ENCODE measurements at places on chromosomes 7 and 10.

GRCh38 chr7:2019711-2020511 lies 212.8 kb downstream of the MAD1L1 start:
- peak; percentile 92 for DNase-seq

DNA sequence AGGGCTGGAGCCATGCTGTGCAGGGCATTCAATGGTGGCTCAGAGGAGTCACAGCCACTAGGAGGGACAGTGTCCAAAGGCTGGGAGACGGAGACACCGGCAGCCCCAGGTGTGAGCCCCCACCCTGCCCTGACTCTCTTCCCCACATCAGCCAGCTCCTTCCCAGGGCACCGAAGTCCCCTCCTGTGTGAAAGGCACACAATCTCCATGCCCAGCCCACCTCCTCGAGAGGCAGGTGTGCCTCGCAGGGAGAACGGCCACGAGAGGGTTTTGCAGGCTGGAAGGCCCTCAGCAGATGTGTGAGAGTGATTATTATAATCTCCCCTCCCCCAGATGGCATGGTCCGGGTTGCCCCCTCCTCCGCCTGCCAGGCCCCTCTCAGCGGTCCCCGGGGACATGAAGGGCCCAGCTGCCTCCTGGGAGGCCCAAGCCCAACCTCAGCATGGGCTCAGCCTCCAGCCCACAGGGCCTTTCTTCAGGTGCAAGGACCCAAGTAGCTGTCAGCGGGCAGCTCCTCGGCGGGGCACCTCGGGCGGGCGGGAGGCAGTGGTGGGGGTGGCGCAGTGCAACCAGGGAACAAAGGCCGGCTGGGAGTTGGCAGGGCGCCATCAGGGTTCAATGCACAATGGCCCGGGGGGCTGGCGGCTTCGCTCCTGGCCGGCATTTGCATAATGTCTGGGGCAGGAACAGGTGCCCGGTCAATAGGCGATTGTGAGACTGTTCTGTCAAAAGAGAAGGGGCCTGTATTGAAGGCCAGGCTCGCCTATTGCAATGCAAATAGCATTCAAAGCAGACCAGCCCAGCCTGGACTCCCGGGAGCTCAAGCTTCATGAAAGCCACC lies 155.3 kb upstream of the ZMIZ1 start:
- no peak for DNase-seq

DNA sequence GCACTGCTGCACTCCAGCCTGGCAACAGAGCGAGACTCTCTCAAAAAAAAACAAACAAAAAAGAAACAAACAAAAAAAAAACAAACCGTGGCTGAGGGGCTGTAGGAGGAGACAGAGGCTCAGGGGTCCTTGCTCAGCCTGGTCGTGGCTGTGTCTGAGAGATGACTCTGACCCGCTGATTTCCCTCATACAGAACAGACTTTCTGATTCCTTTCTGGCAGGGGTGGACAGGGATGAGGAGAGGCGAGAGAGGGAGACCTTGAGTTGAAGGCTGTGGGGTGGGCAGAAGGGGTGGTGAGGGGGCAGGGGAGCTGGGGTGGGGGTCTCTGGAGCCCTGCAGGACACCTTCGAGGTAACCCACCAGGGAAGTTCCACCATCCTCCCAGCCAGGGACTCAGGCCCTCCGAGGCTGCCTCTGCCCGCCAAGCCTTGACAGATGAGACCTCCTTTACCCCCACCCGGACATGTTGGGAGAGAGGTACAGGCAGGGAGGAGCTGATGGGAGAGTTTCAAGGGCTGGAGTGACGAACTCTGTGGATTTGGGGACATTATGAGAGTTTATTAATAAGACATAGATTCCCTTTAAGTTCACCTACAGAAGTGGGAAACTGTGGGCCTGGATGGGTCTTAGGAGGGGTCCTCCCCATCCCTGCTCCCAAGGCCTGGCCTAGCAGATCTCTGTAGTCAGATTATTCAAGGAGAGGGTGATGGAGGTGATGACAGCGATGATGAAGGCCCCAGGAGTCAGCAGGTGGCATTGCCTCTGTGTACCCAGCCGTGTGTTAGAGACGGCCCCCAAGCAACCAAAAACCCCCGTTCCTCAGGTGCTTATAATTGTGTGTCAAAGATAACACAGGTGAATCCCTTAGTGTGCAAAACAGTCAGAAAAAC lies 2.0 kb downstream of the MUC12 start:
- no peak for DNase-seq

- peak; percentile 80 for DNase-seq
These were observed 23.4 kb downstream of the FAM107B start for GRCh38 chr10:14751014-14751896.

- no peak for DNase-seq
These were observed 133.1 kb downstream of the BBS9 start for GRCh38 chr7:33262476-33262875.

- no peak for DNase-seq
These were observed 285.9 kb downstream of the CELF2 start for GRCh38 chr10:11303361-11304170.

DNA sequence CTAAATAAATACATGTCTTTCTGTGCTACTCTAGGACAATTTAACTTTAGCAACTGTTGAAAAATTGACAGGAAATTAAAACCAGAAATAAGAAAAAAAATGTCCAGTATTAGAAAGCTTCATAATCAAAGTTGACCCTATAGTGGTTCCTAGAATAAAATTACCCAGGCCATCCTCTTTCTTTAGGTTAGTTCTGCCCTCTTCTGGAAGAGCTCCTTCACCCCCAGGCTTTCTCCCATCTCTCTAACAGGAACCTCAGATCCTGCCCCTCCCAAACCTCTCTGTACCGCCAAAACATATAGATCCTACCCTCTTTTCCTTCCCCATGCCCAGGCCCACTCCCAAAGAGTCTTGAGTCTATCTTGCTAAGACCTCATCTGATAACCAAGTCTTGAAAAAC lies 159.4 kb upstream of the CDK1 start:
- DNase-seq: no peak

- DNase-seq: no peak
These were observed 102.4 kb downstream of the USP6NL start for GRCh38 chr10:11509036-11509435.

GRCh38 chr10:72029414-72029813 lies 58.9 kb downstream of the SPOCK2 start:
- DNase-seq: no peak

DNA sequence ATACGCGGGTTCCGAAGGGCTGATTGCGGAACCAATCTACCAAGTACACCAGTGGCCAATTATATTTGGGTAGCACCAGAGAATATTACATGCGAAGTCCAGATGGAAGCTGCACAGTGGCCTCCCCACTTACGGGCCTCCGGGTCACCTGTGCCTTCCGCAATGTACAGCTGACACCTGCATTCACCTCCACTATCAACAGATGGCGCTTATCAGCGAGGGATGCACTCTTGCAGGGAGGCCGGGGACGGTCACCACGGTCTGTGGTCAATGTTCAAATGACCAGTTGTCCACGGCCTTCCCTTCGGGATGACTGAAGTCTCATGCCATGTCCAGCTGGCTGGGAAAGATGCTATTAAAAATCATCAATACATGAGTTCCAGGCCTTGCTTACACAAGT lies 47.6 kb downstream of the SLIT1 start:
- DNase-seq: no peak

DNA sequence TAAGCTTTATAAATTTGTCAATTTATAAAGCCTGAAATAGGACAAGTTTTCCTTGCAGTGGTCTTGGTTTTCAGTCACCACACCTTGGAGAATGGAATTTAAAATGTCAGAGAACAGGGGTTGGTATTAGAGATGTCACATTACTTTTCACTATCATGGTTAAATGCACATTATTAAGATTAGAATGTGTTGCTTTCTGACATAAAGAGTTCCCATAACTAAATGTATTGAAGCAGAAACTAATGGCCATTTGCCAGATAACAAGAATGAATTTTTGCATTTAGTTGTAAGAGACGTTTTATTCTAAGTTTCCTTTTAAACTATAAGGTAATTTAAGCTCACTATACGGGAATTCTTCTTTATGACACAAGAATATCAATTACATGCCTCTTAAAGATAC lies 172.3 kb downstream of the ARL4A start:
- no peak for DNase-seq

- no peak for DNase-seq
These were observed 40.2 kb downstream of the ANTXRL start for GRCh38 chr10:46326971-46327370.

DNA sequence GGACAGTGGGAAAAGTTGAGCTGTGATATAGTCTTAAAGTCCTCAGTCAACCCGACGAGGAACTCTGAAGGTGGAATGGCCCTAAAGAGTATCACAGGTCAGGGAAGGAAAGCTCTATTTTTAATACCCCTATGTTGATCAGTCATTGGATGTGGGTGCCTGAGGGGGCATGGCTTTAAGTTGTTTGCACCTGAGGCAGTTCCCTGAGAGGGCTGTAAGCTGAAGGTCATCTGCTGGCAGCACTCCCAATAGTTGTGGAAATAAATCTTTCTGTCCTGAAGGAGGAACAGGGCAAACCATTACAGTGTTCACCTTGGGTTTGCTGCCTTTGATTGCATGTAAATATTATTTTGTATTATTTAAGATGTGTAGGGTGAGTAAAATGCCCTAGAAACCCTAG lies 17.8 kb upstream of the C1GALT1 start:
- DNase-seq: no peak

- DNase-seq: no peak
These were observed 517.8 kb downstream of the GRID1 start for GRCh38 chr10:85848756-85849155.

DNA sequence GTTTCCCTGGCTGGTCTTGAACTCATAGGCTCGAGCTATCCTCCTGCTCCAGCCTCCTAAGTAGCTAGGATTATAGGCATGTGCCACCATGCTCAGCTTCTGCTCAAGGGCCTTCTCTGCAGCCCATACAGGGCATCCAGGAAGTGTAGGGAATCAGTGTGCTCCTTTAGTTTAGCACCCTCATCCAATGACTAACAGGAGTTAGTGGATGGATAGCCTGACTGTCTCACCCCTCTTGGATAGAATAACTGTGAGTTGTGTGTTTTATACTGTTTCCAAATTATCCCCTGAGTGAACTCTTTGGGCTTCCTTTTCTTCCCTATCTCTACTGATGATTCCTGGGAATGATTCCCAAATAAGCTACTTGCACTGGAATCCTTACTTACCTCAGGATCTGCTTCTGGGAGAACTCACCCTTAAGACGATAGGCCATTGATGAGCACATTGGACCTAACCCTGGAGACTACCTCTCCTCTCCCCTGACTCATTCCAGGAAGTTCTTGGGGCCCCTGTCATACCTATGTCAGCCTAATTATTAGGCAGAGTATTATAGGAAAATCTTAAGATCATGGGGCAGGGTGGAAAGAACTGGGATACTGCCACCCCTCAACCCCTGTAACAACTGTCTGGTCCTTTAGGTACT lies 18.5 kb downstream of the STRIP2 start:
- DNase-seq: no peak

GRCh38 chr7:134931487-134931886 lies 54.8 kb upstream of the AGBL3 start:
- no peak for DNase-seq

GRCh38 chr7:945556-946255 lies 8.8 kb downstream of the ADAP1 start:
- DNase-seq: no peak

DNA sequence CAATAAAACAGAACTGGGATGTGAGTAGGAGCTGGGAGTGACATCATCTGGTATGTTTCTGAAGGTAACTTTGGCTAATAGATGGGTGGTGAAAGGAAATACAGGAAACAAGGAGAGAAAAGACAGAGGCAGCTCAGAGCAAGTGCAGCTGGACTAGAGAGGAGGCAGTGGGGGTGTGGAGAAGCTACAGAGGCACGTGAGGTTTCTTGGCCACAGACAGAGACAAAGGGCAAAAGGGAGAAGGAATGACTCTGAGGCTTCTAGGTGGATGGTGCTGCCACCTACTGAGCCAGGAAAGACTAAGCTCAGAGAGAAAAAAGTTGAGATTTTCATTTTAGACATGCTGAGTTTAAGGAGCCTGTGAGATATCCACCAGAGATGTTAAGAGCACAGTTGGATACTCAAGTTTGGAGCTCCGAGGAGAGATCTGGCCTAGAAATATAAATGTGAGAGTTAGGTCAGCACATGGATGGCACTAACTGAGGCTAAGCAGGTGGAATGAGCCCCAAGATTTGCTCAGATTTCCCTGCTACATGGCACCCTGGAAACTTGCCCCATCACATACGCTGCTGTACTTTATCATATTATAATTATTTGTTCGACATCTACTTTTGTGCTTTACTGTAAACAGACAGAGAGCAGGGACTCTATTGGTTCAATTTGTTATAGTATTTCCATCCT lies 293.0 kb upstream of the IMMP2L start:
- DNase-seq: no peak

GRCh38 chr10:6124666-6125065 lies 35.8 kb downstream of the RBM17 start:
- DNase-seq: no peak

DNA sequence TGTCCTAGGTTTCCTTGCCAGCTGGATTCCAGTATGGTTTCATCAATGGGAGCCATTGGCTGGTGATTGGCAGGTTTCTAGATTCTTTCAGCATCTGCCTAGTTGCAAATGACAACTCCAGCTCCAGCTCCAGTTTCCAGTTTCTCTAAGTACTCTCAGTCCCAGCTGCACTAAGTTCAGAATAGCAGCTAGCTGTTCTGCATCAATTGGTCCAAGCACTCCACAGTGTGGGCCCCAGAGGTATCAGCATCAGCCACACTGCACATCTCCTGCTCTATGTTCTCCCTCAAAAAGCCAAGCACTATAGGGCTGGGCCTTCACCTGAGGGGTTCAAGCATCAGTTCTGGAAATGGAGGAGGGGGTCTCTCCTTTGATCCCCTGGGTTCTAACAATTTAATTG lies 143.4 kb downstream of the VPS50 start:
- DNase-seq: no peak

- DNase-seq: no peak
These were observed 33.8 kb upstream of the LOXL4 start for GRCh38 chr10:98301664-98302319.

GRCh38 chr10:99685597-99685967 lies 26.3 kb downstream of the ENTPD7 start:
- no peak for DNase-seq

DNA sequence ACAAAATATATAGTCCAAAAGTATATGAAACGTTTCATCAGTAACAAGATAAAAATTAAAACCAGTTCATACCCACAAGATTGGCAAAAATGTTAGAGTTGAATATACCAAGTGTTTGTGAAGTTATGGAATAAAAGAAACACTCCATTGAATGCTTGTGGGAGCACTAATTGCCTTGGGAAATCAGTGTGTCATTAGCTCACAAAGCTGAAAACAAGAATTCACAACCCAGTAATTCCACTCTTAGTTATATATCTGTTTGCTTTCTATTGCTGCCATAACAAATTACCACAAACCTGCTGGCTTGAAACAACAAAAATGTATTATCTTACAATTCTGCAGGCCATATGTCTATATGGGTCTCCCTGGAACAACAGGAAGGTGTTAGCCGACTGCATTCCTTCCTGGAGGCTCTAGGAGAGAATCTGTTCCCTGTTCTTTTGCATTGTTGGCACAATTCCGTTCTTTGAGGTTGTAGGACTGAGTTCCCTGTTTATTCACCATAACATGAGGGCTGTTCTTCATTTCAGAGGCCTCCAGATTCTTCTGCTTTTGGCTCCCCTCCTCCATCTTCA lies 45.7 kb downstream of the SEM1 start:
- no peak for DNase-seq

All from Right ventricle myocardium inferior (tissue), 1 donor.